Mammary epithelial cell (primary cell): ENCODE measurements at places on chromosomes 13 and 19. TPM values are rescaled to one million over a fixed set of nuclear protein-coding genes. Genes with fewer than 3 reads are reported as not detected.

CYP2F1 gene
- polyA plus RNA-seq, result not detected

ZNF700 gene
- 3.1 TPM for polyA plus RNA-seq

LPAR2 gene
- polyA plus RNA-seq, result 18.6 TPM

SHANK1 gene
- polyA plus RNA-seq, result 0.06 TPM

CYP4F3 gene
- polyA plus RNA-seq, result 0.86 TPM

TNNI3 gene
- 0.22 TPM for polyA plus RNA-seq

CTXN1 gene
- polyA plus RNA-seq, result 2.1 TPM

ZNF792 gene
- 1.6 TPM for polyA plus RNA-seq

CEACAM1 gene
- 10.3 TPM for polyA plus RNA-seq

NCR1 gene
- not detected for polyA plus RNA-seq

ZNF320 gene
- 9.8 TPM for polyA plus RNA-seq

C19orf38 gene
- 0.07 TPM for polyA plus RNA-seq

ZNF578 gene
- 0.16 TPM for polyA plus RNA-seq

LIM2 gene
- polyA plus RNA-seq, result not detected

CD37 gene
- not detected for polyA plus RNA-seq

ZNF534 gene
- polyA plus RNA-seq, result not detected
